ENCODE measurements at places on chromosomes 12 and 14.

GRCh38 chr12:113422886-113423669 is 898 bp downstream of the SDSL start:
- DNase-seq, result no peak

GRCh38 chr12:20807192-20808080 is 3.1 kb upstream of the SLCO1B3 start:
- DNase-seq, result no peak

DNA sequence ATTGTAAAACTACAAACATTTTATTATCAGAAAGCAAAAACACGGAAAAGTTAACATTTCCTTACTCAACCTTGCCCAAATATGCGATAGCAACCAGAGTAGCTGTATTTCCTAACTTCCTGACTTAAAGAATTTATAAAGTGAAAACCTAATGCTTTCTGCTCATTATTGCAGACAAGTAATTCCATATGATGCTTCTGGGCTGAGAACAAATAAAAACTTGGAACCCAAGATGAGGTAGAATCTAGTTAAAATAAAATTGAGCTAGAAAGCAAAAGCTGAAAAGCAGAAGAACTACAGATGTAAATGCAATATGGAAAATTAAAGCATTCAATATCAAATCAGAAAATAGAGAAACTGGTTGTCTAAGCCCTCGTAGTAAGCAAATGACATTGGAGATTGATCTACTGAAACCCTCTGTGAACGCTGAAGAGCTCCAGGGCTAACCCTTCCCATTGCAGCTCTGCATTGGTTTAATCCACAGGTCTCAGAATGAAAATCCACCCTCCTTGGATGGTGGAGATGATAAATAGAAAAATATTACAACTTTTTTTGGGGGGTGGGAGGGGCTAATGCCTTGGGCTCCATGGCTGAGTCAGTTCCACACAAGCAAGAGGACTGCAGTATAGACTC is 40.7 kb downstream of the CORO1C start:
- DNase-seq, result no peak

DNA sequence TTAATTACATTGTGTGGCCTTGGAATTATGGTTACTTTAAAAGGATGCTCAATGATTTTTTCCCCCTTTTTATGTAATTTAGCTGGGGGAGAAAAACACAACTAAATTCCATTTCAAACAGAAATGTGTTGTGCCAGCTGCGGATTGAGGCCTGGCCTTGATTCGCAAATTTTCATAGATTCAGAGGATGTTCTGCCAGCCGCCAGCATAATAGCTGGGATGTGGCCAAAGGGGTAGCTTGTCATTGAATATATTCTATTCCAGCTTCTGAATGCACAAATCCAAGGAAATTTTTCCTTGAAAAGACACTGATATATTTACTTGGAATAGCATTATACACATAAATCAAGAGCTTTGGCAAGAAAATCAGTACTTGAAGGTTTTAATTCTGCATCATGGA is 43.7 kb downstream of the TRHDE start:
- DNase-seq, result no peak

DNA sequence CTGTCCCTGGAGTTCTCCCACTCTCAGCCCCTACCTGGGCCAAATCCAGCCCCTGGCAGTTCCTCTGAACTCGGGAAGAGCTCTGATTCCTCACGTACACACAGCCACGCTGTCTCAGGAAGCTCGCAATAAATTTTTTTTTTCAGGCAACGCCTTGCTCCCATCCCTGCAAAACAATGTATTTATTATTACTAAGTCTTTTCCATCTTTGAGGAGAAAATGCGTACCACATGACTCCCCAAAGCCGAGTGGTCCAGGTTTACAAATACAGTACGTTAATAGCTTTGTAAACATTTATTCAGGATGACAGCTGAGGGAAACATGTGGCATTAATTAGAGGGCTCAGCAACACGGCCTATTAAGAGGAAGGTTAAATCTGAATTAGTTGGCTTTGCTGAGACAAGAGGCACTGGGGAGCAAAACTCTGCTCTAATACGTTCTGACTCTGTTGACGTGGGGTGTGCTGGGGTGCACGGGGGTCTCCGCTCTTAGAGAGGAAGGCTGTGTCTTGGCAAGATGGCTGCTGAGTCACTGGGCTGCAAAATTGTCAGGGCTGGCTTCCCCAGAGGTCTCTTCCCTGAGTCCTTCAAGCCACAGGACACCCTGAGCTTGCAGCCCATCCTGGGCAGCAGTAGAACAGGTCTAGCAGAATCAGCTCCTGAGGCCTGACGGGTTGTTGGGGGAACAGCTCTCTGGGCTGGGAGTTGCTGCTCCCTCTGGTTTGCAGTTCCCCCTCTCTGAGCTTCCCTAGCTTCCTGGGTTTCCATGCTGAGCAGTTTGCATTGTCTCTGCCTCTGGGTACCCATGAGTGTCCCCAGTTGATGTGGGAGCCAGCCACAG is 185.2 kb upstream of the TBX3 start:
- DNase-seq, result no peak

DNA sequence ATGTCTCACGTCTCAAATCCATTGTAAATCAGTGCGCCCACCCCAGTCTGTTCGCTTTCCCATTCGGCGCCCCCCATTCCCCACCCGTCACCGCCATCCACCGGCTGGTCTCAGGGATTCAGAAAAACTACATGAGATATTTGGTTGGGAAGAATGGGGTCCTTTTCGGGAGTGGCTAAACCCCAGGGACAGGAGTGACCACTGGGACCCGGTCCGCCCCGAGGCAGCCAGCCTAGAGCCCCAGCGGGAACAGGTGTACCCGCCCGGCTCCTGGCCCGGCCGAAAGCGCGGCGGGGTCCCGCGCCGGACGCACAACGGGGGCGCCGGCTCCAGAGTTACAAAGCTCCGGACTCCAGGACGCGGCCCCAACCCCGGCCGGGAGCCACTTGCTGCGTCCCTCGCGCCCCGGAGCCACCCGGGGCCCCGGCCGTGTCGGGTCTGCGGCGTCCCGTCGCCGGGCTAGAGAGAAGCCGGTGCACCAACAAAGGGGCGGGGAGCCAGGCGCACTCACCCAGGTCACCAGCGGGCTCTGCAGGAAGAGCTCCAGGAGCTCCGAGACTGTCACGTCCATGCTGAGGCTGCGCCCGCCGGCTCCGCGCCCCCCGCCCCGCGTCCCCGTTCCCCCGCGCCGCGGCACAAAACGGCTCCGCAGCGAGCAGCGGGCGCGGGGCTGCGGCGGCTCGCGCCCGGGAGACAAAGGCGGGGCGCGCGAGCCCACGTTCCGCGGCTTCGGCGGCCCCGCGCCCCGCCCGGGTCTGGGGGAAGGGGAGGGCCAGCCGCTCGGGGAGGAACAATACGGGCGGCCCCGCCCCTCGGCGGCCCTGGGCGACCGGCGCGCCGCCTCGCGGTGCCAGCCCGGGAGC is at the start of gene CCDC88C:
TSS of gene CCDC88C (minus strand) at position 701 of the 863 bp plus-strand sequence. CDS start at position 571, 130 bp downstream.
- no peak for DNase-seq

GRCh38 chr12:92784797-92785562 is 82.2 kb downstream of the PLEKHG7 start:
- no peak for DNase-seq

GRCh38 chr12:116267948-116268347 is 9.5 kb downstream of the MED13L start:
- no peak for DNase-seq

DNA sequence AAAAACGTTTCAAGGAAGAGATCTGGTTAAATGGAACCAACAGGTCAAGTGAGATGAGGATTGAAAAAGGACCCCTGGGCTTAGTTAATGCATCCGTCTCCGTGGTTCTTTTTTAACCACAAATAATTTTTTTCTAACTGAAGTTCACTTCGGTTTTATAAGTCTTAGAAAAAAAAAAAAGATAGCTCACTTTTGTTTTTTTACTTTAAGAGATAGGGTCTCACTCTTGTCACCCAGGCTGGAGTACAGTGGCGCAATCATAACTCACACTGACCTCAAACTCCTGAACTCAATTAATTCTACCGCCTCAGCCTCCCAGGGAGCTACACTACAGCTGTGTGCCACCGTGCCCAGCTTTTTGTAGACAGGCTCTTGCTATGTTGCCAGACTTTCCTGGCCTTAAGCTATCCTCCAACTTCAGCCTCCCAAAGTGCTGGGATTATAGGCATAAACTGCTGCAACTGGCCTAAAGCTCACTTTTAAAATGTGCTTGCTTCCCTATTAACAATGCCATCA is 11.8 kb downstream of the HNRNPC start:
- no peak for DNase-seq

DNA sequence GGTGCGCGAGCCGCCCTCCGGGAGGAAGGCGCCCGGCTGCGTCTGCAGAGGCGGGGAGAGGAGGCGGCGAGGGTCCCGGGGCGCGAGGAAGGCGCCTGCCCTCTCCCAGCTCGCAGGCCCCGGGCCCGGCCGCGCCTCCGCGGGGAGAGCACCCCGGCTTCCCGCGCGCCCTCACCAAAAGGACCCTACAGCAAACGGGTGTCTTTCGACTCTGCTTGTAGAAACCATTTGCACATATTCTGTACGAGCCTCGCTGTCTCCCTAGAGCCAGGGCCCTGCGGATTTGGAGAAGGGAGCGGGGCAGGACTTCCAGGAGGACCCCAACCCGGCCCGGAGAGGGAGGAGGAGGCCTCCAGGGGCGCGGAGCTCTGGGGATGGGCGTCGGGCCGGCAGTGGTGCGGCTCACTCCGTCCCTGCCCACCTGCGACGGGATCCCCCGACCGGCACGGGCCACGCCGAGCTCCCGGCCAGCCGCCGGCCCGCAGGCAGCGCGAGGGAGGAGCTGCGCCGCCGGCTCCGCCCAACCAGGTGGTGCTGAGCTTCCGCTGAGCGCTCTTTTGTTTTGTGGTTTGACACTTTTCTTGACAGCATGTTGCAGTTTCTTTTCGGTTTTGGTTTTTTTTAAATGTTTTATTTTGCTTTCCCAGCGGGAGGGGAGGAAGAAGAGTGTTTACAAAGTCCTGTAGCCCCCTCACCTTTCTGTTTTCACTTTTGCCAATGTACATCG is 103.3 kb upstream of the FKBP4 start:
- DNase-seq, result no peak
